Renal cortex interstitium (tissue), 15 donors: ENCODE measurements at places on chromosomes 11 and 22. TPM values are rescaled to one million over a fixed set of nuclear protein-coding genes. Genes with fewer than 3 reads are reported as not detected.

- no peak for DNase-seq
Observed at GRCh38 chr11:45654231-45655011, 11.0 kb downstream of the CHST1 start.

GRCh38 chr11:134362192-134362901, 30.6 kb downstream of the GLB1L2 start:
- no peak for DNase-seq

- DNase-seq = peak; percentile 28
Observed at GRCh38 chr11:19311308-19312030, 70.7 kb upstream of the E2F8 start.

GRCh38 chr22:46845296-46846149, 83.1 kb downstream of the TBC1D22A start:
- no peak for DNase-seq

DNA sequence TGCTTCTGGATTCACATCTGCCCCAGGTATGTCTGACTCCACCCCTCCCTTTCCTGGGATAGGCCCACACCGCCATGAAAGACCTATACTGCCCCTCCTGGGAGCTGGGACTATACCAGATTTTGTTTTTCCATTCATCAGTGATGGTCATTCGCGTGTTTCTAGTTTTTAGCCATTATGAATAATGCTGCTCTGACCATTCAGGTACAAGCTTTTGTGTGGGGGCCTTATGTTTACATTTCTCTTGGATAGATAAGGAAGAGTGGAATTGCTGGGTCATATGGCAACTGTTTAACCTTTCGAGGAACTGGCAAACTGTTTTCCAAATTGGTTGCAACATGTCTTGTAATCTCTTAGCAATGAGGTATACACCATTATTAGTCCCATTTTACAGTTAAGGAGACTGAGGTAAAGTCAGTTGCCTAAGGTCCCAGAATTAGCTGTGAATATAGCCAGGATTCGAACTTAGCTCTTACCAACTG, 1.2 kb upstream of the TBC1D10A start:
- no peak for DNase-seq

- DNase-seq = no peak
Observed at GRCh38 chr11:68542617-68543016, 82.1 kb downstream of the PPP6R3 start.

DNA sequence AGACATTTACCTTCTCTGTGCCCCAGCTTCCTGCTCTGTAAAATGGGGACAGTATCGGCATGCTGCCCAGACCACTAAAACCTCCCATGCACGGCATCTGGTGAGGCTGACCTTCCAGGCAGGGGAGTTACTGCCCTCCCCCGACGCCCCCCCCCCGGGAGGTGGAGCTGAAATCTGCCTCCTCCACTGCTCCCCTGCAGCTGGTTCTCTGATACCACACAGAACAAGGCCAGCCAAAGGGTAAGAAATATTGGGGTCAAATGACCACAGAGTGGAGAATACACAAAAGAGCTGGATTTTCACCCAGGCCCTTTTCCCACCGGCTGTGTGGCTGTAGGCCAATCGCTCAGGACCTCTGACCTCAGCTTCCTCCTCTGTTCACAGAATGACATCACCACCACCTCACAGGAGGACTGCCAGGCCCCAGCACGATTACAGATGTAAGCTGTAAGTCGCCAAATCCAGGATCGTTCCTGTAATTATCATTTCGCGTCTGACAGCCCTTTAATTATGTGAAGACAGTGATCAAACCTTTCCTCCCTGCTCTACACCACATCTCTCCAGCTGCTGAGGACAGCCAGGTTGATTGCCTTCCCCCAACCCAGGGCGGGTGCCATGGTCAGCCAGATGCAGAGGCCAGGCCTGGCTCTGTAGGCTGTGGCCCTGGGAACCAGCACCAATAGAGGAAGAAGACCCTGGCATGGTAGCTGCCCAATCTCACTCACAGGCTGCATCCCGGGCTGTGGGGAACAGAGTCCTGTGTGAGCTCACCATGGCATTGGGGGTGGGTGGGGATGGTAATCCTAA, 35.7 kb upstream of the KLHL35 start:
- DNase-seq = no peak

- no peak for DNase-seq
Observed at GRCh38 chr22:27873472-27873871, 45.6 kb downstream of the PITPNB start.

DNA sequence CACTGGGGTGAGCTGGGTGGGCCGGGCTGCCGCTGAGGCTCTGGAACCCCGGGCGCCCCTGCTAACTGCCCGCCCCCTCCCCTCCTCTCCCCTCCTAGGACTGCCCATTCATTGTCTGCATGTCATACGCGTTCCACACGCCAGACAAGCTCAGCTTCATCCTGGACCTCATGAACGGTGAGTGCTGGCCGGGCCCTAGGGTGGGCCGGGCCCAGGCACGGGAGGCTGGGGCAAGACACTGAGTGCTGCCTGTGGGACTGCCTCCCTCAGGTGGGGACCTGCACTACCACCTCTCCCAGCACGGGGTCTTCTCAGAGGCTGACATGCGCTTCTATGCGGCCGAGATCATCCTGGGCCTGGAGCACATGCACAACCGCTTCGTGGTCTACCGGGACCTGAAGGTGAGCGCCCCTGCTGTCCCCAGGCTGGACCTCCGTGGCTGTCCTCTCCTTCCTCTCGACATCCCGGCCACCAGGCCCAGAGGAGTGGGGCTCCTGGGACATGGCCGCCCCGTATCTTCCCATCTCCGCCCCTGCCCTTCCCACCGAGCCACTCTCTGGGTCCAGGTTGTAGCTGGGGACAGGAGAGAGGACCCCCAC, 7.5 kb upstream of the ANKRD13D start:
- no peak for DNase-seq

DNA sequence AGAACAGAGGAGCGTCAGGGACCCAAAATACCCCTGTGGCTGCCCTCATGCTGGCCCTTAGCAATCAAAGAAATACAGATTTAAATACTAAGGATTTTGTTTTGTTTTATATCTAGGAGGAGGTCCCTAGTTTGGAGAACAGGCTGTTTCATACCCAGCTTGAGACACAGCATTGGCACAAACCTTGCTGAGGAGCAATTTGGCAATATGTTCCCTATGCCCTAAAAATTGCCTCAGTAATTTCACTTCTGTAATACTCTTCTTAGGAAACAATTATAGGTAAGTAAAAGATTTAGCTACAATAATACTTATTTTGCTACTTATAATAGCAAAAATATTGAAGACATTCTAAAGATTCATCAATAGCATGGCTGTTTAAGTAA, 37.0 kb downstream of the TSKU start:
- no peak for DNase-seq

- no peak for DNase-seq
Observed at GRCh38 chr11:46380340-46381047, 975 bp upstream of the MDK start.

DNA sequence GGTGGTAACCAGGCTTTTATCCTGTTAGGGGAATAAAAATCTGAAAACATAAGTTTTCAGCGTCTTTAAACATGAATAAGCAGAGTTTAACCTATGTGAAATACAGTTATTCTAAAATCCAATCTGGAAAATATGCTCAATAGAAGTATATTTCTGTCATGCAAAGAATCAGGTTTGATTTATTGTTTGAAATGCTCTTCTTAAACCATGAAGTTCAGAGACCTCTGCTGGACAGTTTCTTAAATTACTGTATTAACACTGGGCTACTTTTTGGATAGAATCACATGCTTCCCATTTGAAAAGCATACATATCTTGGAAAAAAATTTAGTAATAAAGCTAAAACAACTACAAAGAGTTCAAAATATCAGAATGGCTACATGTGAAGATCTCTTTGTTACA, 25.4 kb downstream of the APIP start:
- no peak for DNase-seq

DNA sequence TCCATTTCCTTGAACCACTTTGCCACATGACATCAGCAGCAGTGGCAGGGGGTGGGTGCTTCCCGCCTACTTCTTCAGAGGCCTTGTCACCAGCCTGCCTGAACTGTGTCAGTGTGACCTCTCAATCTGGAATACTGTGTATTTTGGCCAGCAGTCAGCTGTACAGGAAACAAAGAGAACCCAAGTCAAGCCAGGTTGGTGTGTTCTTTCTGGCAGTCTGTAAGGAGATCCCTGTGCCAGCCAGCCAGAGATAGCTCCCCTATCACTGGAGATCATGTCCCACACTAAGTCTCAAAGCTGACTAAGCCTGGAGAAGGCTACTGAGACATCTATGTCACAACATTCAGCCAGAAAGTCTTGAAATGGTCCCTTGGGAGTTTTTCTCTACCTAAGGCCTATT, 142.1 kb downstream of the TRPC6 start:
- DNase-seq = no peak

DNA sequence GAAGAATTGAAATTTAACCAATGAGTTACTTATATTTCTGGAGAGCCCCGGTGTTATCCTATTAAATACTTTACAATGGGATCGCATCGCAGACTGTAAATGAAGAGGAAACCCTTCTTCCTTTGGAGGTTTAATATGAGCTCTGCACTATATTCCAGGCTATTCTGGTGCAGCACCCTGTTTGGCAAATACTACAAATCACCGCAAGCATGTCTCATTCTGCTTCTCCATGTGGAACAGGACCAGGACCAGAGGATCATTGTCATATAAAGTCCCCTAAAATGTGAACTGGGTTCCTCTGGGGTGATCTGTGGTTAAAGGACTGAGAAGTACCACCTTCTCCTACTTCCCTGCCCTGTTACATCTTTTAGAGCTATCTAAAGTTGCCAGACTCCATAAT, 703.7 kb downstream of the DLG2 start:
- no peak for DNase-seq

GRCh38 chr11:34585304-34585734, 35.6 kb upstream of the EHF start:
- DNase-seq = no peak

DNA sequence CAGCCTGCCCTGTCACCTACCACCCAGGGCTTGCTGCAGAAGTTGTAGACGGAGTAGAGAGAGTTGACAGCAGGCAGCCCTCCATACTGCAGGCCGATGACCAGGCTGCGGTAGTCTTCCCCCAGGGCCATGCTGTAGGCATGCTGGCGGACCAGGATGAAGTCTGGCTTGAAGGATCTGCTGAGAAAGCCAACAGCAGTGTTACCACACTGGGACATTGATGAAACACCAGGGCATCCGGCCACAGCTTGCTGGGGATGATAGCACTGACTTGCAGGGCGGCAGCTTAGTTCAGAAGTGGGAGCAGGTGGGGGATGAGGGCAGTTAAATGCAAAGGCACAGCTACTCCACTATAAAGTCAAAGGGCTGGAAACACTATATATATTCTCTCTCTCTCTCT, 67.4 kb downstream of the TIMP3 start:
- no peak for DNase-seq

GRCh38 chr11:77057938-77058474, 8.8 kb upstream of the CAPN5 start:
- DNase-seq = no peak

DNA sequence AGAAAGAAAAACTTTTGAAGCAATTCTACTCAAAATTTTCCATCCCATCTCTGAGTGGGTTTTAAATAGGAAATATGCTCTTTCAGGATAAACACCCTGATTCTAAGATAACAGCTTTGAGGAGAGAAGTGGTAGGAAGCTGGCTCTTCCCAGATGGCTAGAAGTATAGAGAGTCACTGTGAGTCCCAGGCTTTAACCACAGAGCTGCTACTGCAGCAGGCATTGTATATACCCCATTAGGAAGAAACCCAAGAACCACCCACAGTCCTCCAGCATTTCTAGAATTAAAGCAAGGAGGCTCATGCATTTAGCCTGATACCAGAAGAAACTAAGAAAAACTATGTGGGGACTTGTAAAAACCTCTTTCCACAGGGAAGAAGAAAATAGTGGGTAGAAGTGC, 1405.6 kb upstream of the TENM4 start:
- no peak for DNase-seq

DNA sequence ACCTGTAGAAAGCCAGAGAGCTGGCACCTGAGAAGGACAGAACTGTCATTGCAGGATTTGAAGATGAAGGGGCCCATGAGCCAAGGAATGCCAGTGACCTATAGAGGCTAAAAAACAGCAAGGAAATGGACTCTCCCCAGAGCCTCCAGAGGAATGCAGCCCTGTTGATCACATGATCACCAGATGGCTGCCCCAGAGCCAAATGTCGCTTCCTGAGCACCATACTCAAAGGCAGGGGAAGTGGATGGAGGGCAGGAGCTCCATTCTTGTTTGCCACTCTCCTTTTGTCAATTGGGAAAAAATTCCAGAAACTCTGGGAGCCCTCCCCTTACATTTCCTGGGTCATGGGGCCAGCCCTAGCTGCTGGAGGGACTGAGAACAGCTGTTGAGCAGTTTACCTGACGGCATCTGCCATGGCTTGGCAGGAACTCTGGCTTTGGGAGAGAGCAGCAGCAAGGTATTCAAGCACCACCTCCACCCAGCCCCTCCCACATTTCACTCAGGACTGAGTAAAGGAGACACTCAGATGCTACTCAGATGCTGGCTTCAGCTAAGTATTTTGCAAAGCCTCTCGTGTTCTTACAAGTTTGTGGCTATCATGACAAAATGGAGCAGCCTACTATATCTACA, 46.9 kb downstream of the DKK3 start:
- no peak for DNase-seq

DNA sequence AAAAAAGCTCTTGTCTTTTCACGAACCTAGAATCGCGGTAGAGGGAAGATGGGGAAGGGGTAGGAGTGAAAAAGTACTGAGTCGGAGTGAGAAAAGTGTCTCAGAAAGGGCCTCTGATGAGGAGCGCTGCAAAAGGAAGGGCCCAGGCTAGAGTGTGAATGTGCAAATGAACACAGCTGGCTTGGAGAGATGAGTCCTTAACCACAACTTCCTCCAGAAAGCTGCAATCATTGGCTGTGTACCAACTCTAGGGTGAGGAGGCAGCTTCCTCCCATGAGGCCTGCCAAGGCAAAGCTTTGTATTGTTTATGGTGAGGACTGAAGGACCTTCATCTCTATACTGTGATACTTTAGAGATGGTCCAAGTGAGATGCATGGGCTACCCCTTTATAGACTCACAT, 566.9 kb upstream of the ANO5 start:
- no peak for DNase-seq

GRCh38 chr11:48041877-48042695, 61.7 kb downstream of the PTPRJ start:
- no peak for DNase-seq

GRCh38 chr11:66696146-66696545, 18.5 kb upstream of the RBM4B start:
- no peak for DNase-seq

GRCh38 chr22:27128461-27129085, 471.2 kb downstream of the MIAT start:
- DNase-seq = no peak

OR10A2 gene
- polyA plus RNA-seq = 0.03 TPM

CCDC134 gene
- polyA plus RNA-seq = 11.2 TPM

FBLN1 gene
- 95.5 TPM for polyA plus RNA-seq

KREMEN1 gene
- polyA plus RNA-seq = 21.7 TPM

OR2AG2 gene
- 0.09 TPM for polyA plus RNA-seq

PIWIL4 gene
- 3.8 TPM for polyA plus RNA-seq

MPEG1 gene
- 8.5 TPM for polyA plus RNA-seq

PANX3 gene
- polyA plus RNA-seq = not detected

CASP1 gene
- polyA plus RNA-seq = 3.4 TPM

LRRC74B gene
- polyA plus RNA-seq = 0.35 TPM

DEUP1 gene
- polyA plus RNA-seq = 1.2 TPM

CRYBA4 gene
- polyA plus RNA-seq = 0.18 TPM

HSPB2 gene
- polyA plus RNA-seq = 1.5 TPM

YWHAH gene
- polyA plus RNA-seq = 136 TPM
